ENCODE measurements at places on chromosomes 12 and 14.

- DNase-seq: peak; percentile 78
Measured at GRCh38 chr14:68501614-68502052, 291.2 kb downstream of the ZFP36L1 start.

DNA sequence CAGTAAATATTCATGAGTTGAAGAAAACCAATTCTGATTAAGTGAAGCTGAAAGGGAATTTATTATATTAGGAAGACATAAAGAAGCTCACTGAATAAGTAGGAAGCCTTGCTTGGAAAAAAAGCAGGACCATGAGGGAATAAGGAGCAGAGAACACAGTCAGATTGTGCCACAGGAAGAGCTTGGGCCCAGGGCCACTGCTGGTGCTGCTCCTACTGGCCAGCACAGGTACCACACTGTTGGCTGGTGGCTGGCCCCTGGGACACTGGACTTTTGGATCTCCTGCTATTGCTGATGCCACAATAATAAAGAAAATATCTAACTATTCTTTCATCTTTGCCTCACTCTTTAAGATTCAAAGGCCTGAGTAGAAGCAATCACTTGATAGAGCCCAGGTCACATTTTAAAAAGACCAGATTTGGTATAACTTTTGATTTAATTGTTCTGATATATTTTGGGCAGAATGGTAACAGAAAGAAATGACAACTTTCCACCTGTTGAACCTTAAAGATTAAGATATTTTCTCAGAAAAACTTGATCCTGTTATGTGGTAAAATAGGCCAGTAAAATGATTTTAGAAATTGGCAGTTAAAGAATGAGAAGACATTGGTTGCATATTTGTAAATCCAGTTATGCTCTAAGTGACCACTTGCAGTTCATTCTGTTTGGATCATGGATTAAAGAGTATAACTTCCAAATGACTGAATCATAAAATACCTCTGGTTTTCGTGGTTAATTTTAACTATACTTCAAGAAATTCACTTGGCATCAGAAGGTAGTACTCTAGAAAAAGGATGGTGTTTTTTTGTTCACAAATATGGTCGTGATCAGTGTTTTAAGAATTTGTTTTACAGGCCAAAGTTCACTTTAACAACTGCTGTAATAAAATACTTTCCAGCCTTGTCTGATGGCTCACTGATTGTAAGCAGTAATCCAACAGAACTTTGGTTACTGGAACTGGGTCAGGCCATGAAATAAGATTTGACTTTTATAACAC lies 68.3 kb downstream of the DERA start:
- DNase-seq: no peak

GRCh38 chr12:90978117-90978770 lies 23.3 kb upstream of the CCER1 start:
- DNase-seq: no peak

- no peak for DNase-seq
Measured at GRCh38 chr14:72876005-72876709, 17.7 kb downstream of the DPF3 start.

DNA sequence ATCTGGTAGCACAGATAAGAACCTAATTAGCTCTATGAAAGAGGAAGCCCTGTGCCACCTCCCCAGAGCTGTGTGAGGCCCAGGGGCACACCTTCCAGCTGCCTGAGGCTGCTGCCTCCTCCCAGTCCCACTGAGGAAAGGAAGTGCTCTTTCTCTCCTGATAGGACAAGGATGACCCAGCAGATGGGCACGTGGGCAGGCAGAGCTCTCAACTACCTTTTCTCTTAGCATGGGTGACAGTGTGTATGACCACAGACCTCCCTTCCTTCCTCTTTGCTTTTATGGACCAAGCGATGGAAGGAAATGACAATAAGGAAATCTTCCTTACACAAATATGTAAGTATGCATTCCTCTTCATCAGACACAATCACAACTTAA lies 127.6 kb upstream of the AMIGO2 start:
- peak; percentile 91 for DNase-seq

DNA sequence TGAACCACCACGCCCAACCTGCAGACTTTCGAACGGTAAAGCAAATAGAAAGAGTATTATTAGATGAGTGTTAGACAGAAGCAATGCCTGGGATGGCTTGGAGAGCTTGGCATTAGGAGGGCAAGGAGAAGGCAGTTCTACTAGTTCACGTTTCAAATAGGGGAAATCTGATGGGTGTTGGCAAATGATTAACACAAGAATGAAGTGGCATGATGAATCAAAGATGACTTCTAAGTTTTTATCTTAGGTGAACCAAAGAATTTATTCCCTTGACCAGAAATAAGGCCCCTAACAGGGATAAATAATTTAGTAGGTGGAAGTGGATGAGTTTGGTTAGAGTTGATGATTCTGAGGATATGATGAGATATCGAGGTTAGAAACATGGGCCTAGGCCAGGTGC lies 38.5 kb downstream of the DRAM1 start:
- DNase-seq: no peak

DNA sequence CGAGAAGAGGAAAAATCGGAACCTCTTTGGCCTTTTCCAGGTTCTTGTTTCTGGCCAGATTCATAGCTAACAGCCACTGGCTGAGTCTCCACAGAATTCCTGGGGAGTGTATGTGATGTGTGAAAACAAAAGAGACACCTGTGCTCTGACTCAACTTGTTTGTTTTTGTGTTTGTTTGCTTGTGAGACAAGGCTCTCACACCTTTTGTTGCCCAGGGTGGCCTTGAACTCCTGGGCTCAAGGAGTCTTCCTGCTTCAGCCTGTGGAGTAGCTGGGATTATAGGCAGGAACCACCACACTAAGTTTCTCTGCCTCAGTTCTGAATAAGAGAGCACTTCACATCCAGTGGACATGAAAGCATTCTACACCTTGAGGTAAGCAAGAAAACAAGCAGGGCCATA lies 22.7 kb downstream of the MFAP5 start:
- DNase-seq: no peak

- peak; percentile 94 for DNase-seq
Measured at GRCh38 chr14:80954687-80955299, 628 bp upstream of the TSHR start.

DNA sequence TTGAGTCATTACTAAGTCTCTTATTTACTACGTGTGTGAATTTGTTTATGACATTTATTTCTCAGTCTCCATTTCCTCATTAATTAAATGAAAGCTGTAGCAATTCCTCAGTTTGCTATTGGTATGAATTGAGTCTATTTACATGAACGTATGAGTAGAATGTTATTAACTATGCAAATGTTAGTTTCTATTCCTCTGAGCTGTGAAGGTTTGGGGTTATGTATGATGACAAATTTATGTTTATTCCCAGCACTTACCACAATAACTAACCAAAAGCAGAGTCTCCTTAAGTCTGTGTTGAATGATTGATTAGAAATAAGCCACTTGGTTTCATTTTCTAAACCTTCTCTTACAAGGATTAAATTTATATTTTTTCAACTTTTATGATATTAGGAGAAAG lies 1340.9 kb downstream of the FSCB start:
- no peak for DNase-seq

DNA sequence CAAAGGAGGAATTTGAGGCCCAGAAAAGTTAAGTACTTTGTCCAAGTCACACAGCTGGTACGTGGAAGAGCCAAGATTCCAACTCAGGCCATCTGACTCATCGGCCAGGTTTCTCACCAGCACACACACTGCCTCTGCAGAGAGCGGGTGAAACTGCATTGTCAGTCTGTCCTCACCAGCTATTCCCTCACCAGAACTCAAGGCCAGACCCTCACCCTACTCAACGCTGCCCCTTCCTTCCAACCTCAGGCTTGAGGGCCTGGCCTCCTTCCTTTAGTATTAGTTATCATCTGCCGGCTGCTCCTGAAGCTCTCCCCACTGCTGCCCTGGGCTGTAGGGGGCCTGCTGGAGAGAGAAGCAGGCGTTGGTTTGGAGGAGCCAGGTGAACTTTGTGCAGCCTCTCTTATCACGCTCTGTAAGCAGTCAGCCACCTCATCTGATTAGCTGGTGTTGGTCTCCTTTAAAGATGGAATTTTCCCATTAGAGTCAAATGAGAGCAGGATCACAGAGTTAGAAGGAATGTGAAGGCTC lies 16.6 kb upstream of the PLEK2 start:
- no peak for DNase-seq

DNA sequence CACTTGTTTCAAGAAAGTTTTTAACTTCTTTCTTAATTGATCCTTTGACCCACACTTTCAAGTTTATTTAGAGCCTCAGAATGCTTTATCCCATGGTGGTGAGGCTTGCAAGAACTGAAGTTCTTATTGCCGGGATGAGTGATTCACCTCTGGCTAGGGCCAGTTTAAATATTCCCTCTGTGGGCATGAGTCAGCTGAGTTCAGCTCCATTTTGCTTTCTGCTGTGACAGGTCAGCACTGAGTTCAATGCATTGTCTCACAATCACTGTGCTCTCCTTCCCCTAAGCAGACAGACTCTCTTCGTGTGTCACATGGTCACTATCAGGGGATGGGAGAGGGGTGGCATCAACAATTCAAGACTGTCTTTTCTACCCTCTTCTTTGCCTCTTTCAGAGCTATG lies 514.6 kb upstream of the FBXO33 start:
- DNase-seq: no peak

- DNase-seq: peak; percentile 89
Measured at GRCh38 chr12:50110762-50111351, 1.2 kb upstream of the COX14 start.

DNA sequence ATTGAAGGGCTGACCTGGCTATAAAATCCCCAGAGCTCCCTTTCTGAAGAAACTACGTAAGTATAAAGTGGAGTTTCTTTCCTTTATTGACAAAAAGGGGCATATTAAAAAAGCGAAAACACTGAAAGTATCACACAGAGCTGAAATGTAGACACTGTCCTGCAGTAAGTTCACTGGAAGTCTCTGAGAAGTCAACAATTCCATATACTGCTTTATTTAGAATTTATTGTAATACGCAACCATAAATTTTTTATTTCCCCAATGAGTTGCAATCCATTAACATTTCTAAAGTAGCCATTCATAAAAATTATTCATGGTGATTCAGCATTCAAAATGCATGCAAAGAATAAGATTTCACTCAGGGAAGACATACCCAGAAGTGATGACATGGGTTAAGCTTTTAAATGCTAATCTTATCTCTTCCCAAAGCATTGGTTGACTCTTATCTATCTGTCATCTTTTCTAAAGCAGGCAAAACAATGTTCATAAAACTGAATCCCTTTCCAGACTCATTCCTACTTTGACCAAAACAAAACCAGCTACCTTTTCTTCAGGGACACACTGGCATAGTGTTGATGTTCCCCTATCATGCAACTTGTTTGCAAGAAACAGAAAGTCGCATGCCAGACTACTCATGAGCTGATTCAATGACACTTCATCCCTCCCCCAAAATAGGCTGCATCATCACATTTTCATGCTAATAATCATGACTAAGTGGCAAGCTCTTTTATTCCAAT lies 17.3 kb downstream of the KITLG start:
- no peak for DNase-seq

- peak; percentile 4 for DNase-seq
Measured at GRCh38 chr12:130127532-130127911, 34.7 kb upstream of the FZD10 start.

DNA sequence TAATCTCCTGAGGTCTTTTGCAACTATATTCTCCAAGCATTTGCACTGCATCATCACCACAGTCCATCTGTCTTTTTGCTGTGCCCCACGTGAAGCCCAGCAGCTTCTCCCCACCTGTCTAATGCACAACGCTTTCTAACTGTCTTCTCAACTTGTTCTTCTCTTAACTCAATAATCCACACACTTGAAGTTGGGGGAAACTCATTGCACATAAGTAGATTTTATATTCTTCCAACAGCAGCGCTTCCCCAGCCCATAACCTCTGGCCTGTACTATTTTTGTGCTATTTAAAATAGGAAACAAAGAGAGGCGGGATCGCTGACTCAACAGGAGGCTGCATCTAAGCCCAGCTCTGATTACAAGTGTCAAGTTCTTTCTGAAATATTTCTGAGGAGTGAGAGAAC lies 226.7 kb downstream of the GXYLT1 start:
- no peak for DNase-seq

GRCh38 chr14:93100570-93100969 lies 15.2 kb downstream of the ITPK1 start:
- DNase-seq: no peak

GRCh38 chr14:98955741-98956070 lies 316.3 kb downstream of the BCL11B start:
- DNase-seq: no peak

- no peak for DNase-seq
Measured at GRCh38 chr14:40347675-40348074, 915.4 kb upstream of the FBXO33 start.

GRCh38 chr14:74400031-74400685 lies 25.9 kb downstream of the SYNDIG1L start:
- DNase-seq: no peak

DNA sequence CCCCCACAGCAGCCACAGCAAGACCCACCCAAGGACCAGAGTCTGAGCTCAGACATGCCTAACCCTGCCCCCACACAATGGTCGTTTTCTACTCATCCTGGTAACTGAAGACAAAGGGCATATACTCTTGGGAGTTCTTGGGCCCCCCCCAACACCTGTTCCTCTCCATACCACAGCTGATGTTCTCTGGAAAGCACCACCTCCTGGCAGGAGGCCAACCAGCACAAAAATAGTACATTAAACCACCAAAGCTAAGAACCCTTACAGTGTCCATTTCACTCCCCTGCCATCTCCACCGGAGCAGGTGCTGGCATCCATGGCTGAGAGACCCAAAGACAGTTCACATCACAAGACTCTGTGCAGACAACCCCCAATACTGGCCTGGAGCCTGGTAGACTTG lies 80.6 kb upstream of the DAAM1 start:
- DNase-seq: no peak

DNA sequence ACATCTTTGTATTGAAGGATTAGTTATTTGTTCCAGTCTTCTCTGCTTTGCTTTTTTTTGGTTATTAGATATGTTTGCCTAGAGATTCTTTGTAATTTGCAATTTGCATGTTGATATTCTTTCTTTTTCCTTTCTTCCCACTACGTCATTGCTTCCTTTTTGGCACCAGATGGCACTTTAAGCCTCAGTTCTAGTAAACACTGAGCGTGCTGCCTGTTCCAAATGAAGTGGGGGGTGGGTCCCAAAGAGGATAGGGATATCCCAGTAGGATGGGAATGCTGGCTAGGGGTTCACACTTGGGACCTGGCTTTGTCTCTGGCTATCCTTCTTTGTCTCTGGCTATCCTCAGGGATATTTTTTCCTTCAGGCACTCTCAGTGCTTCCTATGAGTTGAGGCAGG lies 17.0 kb downstream of the EAPP start:
- DNase-seq: no peak

- peak; percentile 83 for DNase-seq
Measured at GRCh38 chr14:73463411-73463810, 5.1 kb upstream of the NUMB start.

DNA sequence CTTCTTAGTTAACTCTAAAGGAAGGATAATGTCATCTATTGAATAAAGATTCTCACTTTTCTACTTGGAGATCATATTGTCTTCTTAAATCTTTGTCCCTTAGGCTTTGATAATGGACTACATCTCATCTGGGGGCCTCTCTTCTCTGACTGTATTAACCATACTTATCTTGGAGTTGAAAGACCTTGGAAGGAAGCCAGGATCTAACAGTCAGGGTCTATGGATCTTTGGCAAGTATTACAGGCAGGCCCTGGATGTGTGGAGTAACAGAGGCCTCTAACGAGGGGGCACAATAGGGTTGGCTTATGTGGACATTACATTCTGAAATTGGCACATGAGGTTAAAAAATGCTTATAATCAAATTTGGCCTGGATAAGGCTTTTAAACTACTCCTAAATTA lies 513.8 kb downstream of the NRXN3 start:
- DNase-seq: no peak

GRCh38 chr12:75589801-75590200 lies 78.4 kb upstream of the KRR1 start:
- no peak for DNase-seq
